T-helper 9 cell (primary cell): ENCODE measurements at places on chromosomes 5 and 9.

DNA sequence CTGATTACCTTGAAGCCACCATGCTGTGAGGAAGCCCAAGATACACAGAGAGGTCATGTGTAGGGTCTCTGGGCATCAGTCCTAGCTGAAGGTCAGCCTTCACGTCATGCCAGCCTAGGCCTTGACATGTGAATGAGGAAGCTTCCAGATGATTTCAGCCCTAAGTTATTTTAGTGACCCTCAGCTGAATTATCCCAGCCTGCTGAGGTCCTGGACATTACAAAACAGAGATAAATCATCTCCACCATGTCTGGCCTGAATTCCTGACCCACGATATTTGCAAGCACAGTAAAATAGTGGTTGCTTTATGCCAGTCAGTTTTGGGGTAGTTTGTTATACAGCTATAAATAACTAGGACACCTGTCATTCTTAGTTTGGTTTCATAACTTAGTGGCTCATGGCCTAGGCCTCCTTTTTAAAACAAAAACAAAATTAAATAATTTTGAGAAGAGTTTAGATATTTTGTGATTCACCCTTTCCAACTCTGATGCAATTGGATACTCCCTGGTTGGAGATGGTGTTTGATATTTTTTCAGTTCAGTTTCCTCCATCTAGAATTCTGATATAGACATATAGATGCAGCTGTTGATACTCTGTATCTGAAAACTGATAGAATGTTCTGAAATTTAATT, 571.3 kb upstream of the CLINT1 start:
- no peak for DNase-seq

DNA sequence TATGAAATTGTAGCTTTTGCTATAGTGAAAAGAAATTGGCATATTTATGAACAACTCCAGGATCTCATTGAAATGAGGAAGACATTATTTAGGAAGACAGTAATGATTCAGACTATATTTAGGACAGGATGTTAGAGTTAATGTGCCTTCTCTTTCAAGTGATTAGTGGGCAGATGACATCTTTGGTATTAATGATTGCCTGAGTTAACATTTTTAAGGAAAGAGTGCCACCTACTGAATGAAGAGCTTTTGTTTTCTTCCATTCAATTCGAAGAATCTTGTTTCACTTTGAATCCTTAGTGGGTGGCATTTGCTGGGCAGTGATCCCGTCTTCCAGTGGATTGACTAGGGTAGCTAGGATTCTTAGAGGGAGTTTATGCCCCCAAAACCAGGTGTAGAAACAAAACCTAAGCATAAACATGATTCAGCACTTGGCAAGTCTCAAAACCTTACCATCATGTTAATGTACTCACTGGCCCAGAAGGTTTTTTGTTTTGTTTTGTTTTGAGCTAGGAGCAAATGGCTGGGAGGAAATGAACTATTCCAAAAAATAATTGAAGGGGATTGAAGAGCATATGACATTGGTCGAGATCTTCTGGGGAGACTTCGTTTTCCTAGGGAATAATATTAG, 23.2 kb downstream of the MAP3K1 start:
- DNase-seq = no peak

GRCh38 chr5:107331312-107331711, 339.4 kb downstream of the EFNA5 start:
- no peak for DNase-seq

- no peak for DNase-seq
These were observed 136.4 kb upstream of the TAS2R1 start for GRCh38 chr5:9766581-9766980.

DNA sequence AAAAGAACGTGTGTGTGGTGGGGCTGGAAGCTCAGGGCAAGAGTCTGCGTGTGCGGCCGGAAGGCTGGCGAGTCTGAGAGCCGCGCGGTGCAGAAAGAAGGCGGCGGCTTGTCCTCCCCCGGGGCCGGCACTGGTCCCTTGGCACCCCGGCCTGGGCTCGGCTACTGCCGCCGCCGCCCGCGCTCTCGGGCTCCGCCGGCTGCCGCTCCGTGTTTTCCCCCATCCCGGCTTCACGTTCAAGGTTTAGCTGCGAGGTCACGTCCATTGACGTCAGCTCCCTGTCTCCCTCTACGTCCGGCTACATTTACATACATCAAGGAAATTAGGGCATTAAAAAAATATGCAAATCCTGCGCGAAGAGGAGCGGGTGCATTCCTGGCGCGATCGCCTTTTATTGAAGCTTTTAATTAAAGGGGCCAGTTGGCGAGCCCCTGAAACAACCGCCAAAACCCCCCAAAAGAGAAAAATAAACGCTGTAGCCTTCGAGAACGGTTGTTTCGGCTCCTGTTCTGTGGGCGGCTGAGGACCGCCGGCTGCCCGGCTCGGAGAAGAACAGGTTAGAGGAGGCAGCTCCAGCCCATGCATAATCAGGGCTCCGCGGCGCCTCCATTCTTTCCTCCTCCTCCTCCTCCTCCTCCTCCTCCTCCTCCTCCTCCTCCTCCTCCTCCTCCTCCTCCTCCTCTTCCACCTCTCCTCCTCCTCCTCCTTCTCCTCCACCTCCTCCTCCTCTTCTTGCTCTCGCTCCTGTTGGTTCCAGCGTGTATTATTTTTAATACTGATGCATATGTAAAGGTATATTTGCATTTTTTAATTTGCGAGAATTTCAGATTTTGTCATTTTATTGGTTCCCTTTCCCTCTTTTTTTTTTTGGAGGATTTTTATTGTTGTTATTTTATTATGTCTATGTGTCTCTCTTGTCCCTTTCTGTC, 207.0 kb downstream of the MEF2C start:
- no peak for DNase-seq

- no peak for DNase-seq
These were observed 266.2 kb downstream of the ARHGAP26 start for GRCh38 chr5:143036146-143036927.

DNA sequence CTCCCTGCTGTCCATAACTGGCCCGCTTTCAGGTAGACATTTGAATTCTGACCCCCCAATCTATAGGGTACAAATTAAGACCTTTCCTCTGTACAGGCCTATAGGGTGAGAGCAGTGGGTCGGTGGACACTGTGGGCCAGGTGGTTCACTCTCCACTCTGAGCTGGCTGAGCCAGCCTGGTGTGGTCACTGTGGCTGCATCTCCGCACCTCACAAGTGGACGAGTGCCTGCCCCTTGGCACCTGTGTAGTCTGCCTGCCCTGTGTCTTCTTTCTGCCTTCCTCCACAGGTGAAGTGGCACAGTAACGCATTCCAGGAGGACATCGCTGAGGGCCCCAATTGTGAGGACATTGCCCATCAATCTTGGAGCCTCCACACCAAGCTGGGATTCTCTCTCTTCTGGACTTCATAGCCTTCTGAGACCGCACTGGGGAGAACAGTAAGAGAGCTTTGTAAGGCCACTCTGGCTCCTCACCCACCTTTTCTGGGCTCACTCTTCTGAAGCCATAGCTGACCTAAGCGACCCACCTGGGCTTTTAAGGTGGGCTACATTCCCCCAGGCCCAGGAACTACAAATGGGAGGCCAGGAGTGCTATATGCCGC, 33.5 kb upstream of the JADE2 start:
- DNase-seq = no peak
